ENCODE measurements at places on chromosomes 3 and 15.

DNA sequence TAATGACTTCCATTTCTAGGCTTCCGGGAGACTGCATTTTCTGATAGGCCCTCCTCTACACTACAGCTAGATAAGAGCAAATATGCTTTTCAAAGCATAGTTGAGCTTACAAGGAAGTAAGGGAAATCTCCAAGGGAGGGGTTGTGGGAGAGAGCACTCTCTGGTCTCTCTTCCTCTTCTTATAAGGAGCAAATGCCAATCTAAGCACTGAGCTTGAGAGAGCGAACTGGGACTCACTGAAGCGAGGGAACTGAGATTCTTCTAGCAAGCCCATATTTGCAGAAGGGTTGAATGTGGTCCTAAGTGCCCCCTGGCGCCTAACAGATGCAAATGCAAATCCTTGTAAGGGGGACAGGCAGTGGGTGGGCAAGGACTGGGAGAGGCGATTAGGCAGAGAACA lies 164.8 kb downstream of the ERC2 start:
- DNase-seq = no peak

- DNase-seq = no peak
These were observed 617.2 kb upstream of the NR2F2 start for GRCh38 chr15:95713324-95713723.

GRCh38 chr3:9808345-9809037 lies 1.6 kb upstream of the TTLL3 start:
- no peak for DNase-seq

- DNase-seq = no peak
These were observed 120.1 kb downstream of the RPL22L1 start for GRCh38 chr3:170749765-170750477.

GRCh38 chr3:160953686-160954085 lies 151.5 kb downstream of the B3GALNT1 start:
- no peak for DNase-seq

DNA sequence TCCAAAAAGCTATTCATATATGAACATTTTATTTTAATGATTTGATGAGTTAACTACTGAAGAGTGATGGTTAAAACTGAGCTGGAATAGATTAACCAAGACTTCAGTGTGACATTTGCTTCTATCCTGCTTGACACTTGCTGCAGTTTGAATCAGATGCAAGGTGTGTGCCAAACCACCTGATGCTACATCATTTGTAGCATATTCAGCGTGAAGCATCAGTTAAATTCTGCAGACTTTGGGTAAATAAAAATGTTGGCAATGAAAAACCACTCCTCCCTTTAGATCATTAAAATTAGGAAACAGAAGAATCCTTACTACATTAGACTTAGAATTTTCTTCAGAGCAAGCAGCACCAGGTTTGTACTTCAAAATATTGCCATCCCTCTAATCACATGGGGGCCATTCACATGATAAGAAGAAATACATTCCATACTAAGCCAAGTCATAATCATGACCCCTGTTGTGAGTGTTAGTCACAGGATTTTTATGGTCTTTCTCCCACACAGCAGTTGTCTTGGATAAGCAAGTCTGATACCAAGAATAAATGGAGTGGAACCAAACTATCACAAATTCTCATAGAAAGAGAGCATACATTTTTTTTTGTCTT lies 160.7 kb upstream of the TNIK start:
- DNase-seq = no peak

DNA sequence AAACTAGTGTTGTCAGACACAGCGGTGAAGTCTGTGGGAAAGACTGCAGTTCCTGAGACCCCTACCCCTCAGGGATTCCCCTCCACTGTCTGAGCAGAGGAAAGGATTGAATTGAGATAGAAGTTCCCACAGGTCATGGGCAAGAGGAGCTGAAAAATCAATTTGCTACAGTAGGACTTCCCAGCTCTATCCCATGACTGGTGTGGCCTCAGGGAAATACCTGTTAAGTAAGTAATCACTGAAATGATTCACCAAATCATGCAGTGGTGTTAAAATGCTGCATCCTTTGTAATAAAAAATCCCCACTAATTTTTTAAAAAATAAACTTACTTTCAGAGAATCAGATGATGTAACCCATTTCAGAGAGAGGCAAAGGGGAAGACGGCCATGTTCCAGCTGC lies 45.0 kb upstream of the SPRED1 start:
- DNase-seq = no peak

DNA sequence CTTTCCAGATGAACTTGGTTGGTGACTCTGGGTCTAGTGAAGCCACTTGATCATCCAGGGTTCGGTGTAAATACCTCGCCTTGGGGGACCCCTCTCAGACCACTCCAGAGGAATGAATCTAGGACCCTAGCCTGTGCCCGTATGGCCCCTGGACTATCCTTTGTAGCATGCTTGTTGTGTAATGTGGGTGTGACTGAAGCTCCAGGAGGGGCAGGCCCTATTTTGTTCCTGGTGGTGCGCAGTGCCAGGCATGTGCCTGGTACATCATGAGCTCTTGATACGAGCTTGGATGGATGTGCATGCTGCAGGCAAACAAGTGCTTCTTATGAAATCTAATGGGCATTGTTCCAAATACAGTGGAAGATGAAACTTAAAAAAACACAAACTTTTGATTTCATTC lies 82.8 kb downstream of the EBLN2 start:
- DNase-seq = no peak
